Activated CD8-positive, alpha-beta memory T cell treated with anti-CD3 and anti-CD28 coated beads for 4 hours (primary cell): ENCODE measurements at places on chromosomes 7 and 10.

- DNase-seq, result no peak
Measured at GRCh38 chr7:50363327-50364060, 59.0 kb downstream of the IKZF1 start.

- no peak for DNase-seq
Measured at GRCh38 chr7:139648941-139649425, 125.5 kb downstream of the CLEC2L start.

DNA sequence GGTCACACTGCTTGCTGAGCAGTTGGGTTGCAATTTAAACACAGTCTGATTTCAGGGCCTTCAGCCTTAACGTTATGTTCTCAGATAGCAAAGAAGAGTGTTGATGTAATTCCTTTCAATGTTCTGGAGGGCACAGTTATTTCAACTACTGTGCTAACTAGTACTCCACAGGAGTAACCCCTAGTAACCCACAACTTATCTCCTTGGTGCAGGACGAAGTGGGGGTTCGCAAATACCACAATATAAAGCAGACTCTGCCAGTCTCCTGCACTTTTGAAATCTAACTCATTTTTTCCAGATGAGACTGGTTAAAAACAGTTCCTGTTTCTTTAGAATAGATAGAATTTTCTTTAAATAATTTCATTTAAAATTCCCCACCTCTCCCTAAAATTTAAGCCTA lies 47.1 kb upstream of the NCAPG2 start:
- no peak for DNase-seq

- DNase-seq, result no peak
Measured at GRCh38 chr10:62819141-62819920, 3.2 kb upstream of the EGR2 start.

- no peak for DNase-seq
Measured at GRCh38 chr7:85000735-85001350, 186.0 kb downstream of the SEMA3D start.

DNA sequence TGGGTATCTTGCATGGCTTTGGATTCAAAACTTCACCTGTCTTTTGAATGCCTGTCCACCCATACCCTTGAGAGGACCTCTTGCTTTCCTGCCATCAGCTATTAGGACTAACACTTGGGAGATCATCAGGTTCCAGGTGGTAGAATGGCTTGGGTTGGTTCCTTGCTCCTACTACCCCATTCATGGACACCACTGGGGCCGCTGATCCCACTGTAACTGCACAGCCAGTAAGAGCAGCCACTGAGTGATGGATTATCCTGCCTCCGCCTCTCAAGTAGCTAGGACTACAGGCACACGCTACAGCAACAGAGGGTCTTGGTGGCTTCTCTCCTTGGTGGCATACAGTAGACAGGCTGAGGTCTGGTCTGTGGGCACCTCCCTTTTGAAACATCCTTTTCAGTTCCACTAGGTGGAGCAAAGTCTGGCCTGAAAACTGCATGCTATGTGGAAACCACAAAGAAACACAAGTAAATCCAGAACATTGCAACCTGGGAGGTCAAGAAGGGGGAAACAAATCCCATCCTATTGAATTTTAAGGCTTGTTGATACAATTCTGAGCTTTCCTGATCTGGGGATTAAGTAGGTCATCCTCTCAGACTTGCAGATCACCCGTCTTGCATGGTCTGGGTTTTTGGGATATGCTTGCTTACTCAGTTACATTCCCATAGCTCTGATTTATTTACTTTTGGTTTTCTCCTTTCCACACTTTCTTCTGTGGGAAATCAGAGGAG lies 9.4 kb downstream of the WBP1L start:
- no peak for DNase-seq

- DNase-seq, result no peak
Measured at GRCh38 chr7:39407137-39407536, 159.1 kb upstream of the YAE1 start.

GRCh38 chr10:51108406-51108805 lies 34.1 kb downstream of the PRKG1 start:
- no peak for DNase-seq

- DNase-seq, result no peak
Measured at GRCh38 chr7:3260401-3260715, 40.7 kb upstream of the SDK1 start.

DNA sequence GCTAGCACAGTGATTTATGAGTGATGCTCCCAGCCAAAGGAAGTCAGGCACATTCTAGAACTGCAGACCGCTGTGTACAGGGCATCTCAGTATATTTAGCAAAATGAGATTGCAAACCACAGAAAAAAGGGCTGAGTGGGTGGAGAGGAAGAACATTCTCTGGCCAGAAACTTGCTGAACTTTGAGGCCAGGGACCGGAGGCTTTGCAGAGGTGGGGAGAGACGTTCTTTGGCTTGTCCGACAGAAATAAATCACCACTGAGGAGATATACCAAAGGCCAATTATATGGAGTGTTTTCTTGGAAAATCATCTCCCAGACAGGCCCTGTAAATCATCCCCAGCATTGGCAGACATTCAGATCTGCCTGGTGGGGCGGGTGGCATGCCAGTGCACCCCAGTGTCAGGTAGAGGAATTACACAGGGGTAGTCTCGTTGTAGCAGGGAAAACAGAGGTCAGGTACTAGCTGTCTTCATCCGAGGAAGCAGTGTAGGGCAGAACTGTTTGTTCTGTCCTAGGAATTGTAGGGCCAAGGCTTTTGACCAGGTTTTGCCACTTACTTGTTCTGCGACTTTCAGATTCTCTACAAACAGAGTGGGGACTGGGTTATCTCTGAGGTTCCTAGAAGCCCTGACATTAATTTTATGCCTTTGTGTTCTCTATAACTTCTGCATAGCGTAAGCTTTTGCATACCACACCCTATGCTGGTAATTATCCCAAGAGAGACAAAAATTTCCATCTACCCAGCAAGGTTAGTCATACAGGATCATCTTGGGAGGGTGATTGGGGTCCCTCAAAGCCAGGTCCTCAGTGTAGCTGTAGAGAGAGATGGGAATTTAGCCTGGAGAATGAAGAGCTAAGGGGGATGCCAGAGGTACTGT lies 655.6 kb downstream of the LRMDA start:
- DNase-seq, result no peak

- DNase-seq, result no peak
Measured at GRCh38 chr7:26705567-26705966, 158.8 kb downstream of the SKAP2 start.

DNA sequence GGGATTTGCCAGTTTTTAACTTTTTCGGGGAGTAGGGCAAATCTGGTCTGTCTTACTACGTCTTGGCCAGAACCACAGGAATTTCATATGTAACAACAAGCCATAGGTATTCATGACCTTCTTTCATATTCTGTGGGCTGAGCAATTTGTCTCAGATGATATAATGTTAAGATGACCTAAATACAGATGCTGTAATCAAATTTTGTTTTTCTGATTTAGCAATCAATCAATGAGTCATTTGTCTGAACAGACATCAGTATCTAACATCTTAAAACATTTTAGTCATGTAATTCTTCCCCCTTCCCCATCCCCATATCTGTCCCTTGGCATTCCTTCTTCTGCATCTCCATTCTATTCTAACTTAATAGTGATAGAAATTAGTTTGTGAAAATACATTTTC lies 24.8 kb upstream of the NME8 start:
- no peak for DNase-seq
